Cortex of kidney (tissue), 1 donor: ENCODE measurements at places on chromosomes 3 and 15.

- no peak for DNase-seq
Measured at GRCh38 chr3:2023959-2024358, 74.7 kb upstream of the CNTN4 start.

- DNase-seq, result no peak
Measured at GRCh38 chr15:96042734-96043224, 287.7 kb upstream of the NR2F2 start.

- no peak for DNase-seq
Measured at GRCh38 chr3:186986816-186987215, 56.5 kb downstream of the ST6GAL1 start.

- DNase-seq, result no peak
Measured at GRCh38 chr15:92733934-92734521, 78.5 kb upstream of the FAM174B start.

DNA sequence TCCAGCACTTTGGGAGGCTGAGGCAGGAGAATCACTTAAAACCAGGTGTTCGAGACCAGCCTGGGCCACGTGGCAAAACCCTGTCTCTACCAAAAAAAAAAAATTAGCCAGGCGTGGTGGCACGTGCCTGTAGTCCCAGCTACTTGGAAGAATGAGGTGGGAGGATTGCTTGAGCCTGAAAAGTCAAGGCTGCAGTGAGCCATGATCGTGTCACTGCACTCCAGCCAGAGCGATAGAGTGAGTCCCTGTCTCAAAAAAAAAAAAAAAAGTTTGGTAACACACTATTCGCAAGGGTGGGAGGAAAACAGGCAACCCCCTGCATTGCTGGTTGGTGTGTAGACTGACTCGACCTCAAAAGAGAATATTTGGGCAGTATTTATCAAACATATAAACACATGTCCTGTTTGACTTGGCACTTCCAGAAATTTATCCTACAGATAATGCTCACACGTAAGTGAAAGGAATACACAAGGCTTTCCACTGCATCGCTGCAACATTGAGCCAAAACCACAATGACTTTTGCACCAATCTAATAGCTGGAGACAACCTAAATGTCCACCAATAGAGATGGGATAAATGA, 3.1 kb upstream of the ANPEP start:
- no peak for DNase-seq

DNA sequence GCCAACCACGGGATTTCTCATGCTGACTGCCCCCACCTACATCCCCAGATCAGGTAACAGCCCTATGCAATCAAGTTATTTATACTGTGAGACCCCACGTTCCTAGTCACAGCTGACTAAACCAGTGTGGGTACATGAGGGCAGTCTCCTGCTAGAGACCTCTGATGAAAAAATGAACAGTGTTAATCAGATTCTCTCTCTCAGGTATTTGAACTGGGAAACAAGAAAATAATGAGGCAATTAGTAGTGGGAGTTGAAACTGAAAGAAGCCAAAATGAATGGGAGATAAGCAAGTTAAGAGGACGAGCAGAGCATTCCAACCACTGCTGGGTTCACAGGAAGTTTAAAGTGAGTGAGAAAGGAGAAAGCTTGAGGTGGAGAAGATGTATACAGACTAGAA, 98.5 kb upstream of the MYO5C start:
- no peak for DNase-seq

GRCh38 chr15:99421172-99421656, 144.6 kb upstream of the MEF2A start:
- no peak for DNase-seq

GRCh38 chr15:78372880-78373279, 32.7 kb downstream of the CRABP1 start:
- DNase-seq, result no peak

DNA sequence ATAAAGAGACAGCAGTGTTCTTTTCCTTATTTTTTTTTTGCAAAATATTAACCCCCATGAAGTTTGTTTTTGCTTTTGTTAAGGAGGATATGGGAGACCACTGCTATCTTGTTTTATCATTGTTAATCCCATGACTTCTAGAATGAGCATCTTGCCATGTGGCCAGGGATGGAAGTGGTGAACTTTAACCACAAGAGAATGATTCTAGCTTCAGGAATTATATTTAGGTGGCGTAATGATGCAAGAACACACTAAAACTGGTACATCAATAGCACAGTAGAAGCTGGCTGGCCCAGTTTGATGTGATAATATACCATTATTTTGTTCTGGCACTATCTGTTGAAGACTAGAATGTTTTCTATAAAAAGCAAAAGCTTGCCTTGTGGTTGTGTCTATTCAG, 720.9 kb downstream of the GRM7 start:
- DNase-seq, result no peak

- no peak for DNase-seq
Measured at GRCh38 chr3:183477801-183478456, 49.5 kb upstream of the MCF2L2 start.

GRCh38 chr15:71899674-71900073, 89.3 kb downstream of the NR2E3 start:
- DNase-seq, result no peak

GRCh38 chr3:59481776-59482400, 432.1 kb upstream of the CFAP20DC start:
- no peak for DNase-seq

- DNase-seq, result no peak
Measured at GRCh38 chr3:31166249-31166885, 271.9 kb upstream of the GADL1 start.

GRCh38 chr15:25890529-25890928, 27.4 kb upstream of the ATP10A start:
- no peak for DNase-seq

- DNase-seq, result no peak
Measured at GRCh38 chr3:158792709-158793108, 9.1 kb upstream of the MFSD1 start.

GRCh38 chr15:33644304-33644703, 324.0 kb upstream of the CHRM5 start:
- DNase-seq, result no peak
